Progenitor cell of endocrine pancreas (in vitro differentiated cells): ENCODE measurements at places on chromosomes 7 and 10. TPM values are rescaled to one million over a fixed set of nuclear protein-coding genes. Genes with fewer than 3 reads are reported as not detected.

DNA sequence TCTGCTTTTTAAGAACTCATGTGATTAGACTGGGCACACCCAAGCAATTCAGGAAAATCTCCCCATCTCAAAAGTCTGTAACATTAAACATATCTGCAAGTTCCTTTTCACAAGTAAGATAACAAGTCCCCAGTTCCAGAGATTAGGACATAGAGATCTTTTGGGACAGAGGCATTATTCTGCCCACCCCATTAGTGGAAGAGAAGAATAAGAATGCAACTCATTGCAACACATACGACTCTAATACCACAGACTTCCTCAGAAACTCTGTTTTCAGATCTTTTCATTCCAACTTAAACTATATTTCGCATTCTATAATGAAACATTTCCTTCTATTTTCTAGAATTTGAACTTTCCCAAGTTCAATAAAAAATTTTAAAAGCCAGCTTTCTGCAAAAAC lies 137.7 kb downstream of the SEMA3C start:
- no peak for DNase-seq
- no peak overlapping the region for H3K4me3 ChIP-seq
- peaks cover 9% of the 10 kb centered on the region for H3K4me1 ChIP-seq
- no peaks in the 10 kb centered on the region for H3K27me3 ChIP-seq

Gene CCDC7
- 7.5 and 9.5 TPM in 2 replicates for total RNA-seq

Gene CC2D2B
- 0.77 and 0.82 TPM in 2 replicates for total RNA-seq

Gene NT5C2
- total RNA-seq, result 131 and 135 TPM in 2 replicates

GRCh38 chr10:120490288-120490687 lies 33.3 kb downstream of the PLPP4 start:
- H3K27ac ChIP-seq, result no peak overlapping the region
- peaks cover 18% of the 10 kb centered on the region for H3K27me3 ChIP-seq
- peaks cover 8% of the 10 kb centered on the region for H3K4me1 ChIP-seq
- H3K4me3 ChIP-seq, result no peak overlapping the region
- no peaks in the 10 kb centered on the region for H3K36me3 ChIP-seq

- H3K36me3 ChIP-seq, result peaks cover 4% of the 10 kb centered on the region
- H3K4me1 ChIP-seq, result peaks cover 32% of the 10 kb centered on the region
- no peak overlapping the region for H3K27ac ChIP-seq
- DNase-seq, result no peak
These were observed 48.5 kb upstream of the GLCCI1 start for GRCh38 chr7:7920056-7920455.

DNA sequence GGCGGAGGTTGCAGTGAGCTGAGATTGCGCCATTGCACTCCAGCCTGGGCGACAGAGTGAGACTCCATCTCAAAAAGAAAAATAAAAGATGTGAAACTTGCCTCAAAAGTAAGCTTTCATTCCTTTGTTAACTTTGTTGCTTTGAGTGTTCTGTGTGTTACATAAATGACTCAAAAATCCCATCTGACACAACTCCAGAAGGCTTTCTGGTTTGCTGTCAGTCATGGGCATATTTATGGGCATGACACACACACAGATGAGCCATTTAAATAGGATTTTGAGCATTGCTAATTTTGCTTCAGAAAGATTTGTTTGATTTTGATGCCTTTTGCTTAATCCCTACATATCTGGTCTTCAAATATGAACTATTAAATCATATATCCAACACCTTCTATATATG lies 82.6 kb downstream of the CACNB2 start:
- peaks cover 8% of the 10 kb centered on the region for H3K27me3 ChIP-seq
- no peaks in the 10 kb centered on the region for H3K36me3 ChIP-seq
- no peak overlapping the region for H3K4me3 ChIP-seq

Gene COL1A2
- 14.8 and 26.2 TPM in 2 replicates for total RNA-seq

DNA sequence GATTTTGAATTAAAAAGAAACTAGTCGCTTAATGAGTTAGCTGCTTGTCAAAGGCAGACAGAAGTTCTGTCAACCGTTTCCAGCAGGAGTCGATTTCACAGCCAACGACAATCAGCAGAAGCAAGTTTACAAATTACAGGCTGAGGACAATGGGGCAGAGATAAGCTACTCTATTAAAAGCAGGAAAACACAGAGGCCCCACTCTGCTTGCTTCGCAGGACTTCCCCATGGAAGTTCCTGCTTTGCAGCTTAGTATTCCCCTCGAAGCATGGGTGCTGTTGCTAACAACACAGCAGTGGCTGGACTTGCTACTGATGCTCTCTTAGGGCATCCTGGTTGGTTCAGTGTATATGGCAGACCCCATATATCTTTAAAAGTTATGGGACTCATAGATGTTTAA lies 50.8 kb upstream of the KLF6 start:
- H3K27me3 ChIP-seq, result peaks cover 6% of the 10 kb centered on the region
- no peak overlapping the region for H3K4me3 ChIP-seq
- DNase-seq, result no peak
- no peak overlapping the region for H3K27ac ChIP-seq
- no peaks in the 10 kb centered on the region for H3K36me3 ChIP-seq

Gene KLF14
- total RNA-seq, result 0.09 and 0.14 TPM in 2 replicates
